SK-N-DZ (cell line): ENCODE measurements at places on chromosomes 5 and 9.

GRCh38 chr5:112346411-112347044 is 72.5 kb downstream of the EPB41L4A start:
- no peak for DNase-seq

DNA sequence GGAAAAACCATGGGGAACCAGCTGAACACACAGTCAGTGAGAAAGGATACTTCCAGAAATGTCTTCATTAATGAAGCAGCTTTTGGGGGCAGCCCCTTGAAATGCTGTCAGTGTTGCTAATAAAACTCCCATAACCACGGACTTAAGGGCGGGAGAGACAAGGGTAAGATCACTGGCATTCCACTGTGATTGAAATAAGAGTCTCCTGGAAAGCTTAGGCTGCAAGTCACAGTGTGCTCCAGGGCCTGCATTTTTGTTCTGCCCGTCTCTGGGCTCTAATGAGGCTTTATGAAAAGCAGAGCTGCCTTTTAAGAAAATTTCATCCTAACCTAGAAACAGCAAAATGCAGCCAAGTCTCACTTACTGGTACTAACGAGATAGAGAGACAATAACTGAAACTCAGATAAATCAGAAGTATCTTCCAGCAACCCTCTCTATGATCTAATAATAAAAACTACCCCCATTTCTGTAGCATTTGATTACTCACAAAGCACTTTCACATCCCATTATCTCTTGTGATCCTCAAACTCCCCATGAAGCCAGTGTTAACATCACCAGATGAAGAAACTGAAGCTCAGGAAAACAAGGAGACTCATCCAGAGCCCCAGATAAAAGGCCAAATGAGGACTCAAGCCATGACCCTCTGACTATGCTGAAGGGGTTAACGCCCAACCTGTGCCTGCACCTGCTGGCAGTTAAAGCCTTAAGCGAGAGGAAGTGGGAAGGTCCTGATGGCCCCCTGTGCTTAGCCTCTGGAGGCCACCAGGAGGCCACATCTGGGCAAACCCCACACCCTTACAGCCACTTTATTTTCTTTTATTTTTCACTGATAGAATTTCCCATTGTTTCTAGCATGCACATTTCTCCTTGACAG is 37.5 kb downstream of the SPOCK1 start:
- DNase-seq: peak; percentile 18

- no peak for DNase-seq
These were observed 63.9 kb downstream of the SAXO1 start for GRCh38 chr9:18969128-18969527.

GRCh38 chr5:62341783-62342475 is 35.9 kb downstream of the KIF2A start:
- no peak for DNase-seq

GRCh38 chr5:103389357-103389756 is 130.8 kb downstream of the MACIR start:
- no peak for DNase-seq

GRCh38 chr9:90926936-90927335 is 125.3 kb downstream of the SYK start:
- DNase-seq: no peak

GRCh38 chr5:86917117-86917579 is 299.4 kb downstream of the COX7C start:
- no peak for DNase-seq

GRCh38 chr5:168674893-168675482 is 95.8 kb upstream of the PANK3 start:
- no peak for DNase-seq

GRCh38 chr5:56264417-56265025 is 31.4 kb upstream of the ANKRD55 start:
- peak; percentile 25 for DNase-seq

GRCh38 chr9:72156586-72156985 is 7.3 kb downstream of the GDA start:
- DNase-seq: no peak

- no peak for DNase-seq
These were observed 91.1 kb downstream of the CEMIP2 start for GRCh38 chr9:71677209-71677608.

DNA sequence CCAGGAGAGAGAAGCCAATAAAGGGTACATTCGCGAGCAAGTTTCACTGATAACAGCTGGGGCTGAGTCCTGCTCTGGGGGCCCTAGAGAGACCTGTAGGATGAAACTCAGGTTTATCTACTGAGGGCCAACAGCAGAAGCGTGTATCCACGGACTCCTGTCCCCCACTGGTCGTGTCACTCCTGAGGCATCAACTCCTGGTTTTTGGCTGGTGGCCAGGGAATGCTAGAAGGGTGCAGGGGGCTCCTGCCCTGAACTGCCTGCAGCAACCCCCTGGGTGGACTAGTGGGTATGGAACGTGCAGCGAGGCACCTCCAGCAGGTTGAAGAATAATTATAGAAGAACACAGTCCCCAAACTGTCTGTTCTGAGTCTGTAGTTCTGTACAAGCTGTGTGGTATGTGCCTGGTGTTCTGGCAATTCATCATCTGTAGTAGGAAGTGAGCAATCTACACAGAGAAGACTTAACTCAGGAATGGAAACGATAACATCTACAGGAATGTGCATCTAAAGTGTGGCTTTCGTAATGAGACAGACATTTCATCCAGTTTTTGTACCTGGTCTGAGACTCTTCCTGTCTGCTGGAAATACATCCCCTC is 64.5 kb upstream of the GNA14 start:
- DNase-seq: peak; percentile 42

GRCh38 chr9:135139366-135139959 is 52.0 kb downstream of the OLFM1 start:
- no peak for DNase-seq

DNA sequence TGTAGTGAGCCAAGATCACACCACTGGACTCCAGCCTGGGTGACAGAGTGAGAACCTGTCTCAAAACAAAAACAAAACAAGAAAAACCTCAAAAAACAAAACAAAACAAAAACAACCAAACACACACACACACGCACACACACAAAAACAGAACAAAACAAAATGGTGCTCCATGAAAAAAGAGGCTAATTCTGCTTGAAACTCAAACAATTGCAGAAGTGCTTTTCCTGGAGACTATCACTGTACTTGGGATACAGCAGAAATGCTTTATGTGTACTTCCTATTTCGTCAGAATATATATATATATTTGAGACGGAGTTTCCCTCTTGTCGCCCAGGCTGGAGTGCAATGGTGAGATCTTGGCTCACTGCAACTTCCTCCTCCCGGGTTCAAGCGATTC is 49.9 kb upstream of the HSPA9 start:
- no peak for DNase-seq

DNA sequence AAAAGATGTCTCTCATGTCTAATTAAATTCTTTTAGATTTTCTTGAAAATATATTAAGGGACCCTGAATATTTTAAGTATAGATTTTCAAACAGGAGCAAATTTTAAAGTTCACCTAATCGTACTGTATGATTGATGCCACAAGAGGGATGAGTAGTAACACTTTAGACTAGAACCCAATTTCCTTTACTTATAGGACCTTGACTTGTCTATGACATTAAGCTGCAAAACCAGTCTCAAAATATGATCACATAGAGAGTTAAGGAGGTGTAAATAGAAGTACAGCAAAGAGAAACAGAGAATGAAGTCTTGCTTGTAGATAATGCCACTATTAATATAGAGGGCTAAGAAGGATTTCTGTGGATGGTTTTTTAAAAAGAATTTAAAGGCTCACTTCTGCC is 312.9 kb upstream of the PRR16 start:
- DNase-seq: no peak

DNA sequence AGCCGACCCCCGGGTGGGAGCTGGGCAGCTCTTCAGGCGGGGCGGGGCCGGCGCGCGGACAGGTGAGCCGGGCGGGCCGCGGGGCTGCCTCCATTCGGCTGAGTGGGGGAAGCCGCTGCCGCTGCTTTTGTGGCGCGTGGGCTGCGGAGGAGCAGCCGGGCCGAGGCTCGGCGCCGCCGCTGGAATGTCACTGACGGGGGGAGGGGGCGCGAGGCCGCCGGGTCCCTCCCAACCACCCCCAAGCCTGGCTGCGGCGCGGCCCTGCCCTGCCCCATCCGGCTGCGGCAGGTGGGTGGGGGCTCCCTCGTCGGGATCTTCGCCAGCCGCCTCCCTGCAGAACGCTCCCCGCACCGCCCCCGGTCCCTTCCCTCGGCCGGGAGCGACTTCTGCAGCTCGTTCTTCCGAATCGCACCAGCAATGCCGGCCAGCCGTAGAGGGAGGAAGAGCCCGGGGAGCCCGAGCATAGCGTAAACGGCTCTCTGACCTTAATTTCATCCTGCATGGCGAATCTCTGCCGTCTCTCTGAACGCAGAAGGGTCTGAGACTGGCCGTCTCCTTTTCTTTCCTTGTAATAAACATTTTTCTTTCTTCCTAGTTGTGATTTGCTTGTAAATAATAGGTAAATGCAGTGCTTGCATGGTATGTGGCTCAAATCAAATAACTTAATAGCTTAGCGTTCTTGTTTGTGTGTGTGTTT is 505 bp downstream of the SPTAN1 start:
- DNase-seq: peak; percentile 49

DNA sequence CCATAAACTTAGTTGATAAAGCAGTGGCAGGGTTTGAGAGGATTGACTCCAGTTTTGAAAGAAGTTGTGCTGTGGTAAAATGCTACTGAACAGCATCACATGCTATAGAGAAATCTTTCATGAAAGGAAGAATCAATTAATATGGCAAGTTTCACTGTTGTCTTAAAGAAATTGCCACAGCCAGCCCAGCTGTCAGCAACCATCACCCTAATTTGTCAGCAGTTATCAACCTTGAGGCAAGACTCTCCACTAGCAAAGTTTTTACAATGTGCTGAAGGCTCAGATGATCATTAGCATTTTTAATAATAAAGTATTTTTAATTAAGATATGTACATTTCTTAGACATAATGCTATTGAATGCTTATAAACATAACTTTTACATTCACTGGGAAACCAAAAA is 101.0 kb upstream of the SH3GL2 start:
- DNase-seq: no peak

- no peak for DNase-seq
These were observed 197.6 kb downstream of the KDM4C start for GRCh38 chr9:6955251-6955921.

GRCh38 chr9:37908283-37908682 is 4.4 kb upstream of the SLC25A51 start:
- no peak for DNase-seq

DNA sequence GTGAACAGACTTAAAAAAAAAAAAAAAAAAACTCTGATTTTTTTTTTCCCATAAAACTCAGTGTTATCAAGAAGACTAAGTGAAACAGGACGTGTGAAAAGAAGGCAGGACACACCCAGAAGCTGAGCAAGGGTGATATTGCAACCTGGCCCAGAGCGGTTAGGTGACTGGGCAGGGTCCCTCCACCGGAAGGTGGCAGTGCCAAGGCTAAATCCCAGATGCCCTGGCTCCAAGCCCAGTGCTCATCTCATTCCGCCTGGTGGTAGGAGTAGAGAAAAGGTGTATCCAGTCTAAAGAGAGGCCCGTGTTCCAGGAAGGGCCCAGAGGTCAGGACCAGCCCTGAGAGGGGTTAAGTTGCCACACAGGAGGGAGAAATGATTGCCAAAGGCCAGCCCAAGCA is 51.5 kb upstream of the SAP30L start:
- no peak for DNase-seq

GRCh38 chr9:36798350-36799065 is 225.8 kb downstream of the MELK start:
- peak; percentile 52 for DNase-seq

DNA sequence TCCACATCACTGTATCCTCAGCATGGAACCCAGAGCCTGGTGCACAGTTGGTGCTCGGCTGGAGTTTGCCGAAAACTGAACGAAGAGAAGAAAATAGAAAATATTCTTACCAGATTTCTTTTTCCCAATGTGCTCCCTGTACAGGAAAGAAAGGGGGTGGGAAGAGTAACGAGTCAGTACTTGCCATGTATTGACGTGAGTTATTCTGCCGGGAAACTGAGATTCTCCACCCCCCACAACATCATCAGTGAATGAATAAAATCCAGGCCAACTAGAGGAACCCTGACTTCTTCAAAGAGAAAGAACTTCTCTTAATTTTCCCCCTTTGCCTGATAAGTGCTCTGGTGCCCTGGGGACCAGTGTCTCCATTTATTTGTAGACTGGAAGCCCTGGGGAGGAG is 80.6 kb downstream of the SH3PXD2B start:
- DNase-seq: no peak

DNA sequence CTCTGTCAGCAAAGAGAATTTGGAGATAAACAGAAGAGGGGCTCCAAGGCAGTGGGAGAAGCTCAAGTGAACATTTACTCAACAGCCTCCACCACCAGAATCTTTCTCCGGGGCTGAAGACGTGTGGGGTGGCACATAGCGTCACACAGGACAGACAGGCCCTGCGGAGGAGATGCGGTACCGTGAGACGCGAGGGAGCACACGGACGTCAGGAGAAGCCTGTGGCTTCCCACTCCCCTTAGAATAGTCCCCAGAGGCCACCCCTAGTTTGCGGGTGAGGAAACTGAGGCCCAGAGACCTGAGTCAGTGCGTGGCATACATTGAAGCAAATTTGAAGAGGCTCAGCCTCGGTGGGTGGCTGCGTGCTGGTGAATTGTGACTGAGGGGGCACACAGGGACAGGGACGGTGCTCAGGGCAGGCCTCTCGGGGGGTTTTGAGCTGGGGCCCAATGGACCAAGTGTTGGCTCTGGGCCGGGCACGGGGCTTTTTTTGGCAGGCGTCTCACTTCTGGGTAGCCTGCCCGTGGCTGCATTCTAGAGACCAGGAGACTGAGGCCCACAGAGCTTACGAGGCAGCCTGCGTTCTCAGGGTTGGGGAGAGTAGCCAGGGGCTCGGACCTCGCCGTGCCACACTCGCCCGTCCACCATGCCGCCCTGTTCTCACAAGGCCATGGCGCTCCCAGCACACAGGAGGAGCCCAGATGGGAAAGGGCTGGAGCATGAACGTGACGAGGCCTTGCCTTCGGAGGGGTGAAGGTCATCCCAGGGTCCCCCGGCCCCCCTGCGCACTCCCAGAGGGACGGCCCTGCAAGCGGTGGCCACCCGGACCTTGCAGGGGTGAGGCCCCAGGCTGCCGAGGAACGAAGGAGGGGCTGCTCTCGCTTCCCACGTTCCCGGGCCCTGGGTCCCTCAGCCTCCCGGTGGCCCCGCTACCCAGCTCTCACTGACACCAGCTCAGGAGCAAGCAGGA is 220.6 kb downstream of the C9orf50 start:
- no peak for DNase-seq

DNA sequence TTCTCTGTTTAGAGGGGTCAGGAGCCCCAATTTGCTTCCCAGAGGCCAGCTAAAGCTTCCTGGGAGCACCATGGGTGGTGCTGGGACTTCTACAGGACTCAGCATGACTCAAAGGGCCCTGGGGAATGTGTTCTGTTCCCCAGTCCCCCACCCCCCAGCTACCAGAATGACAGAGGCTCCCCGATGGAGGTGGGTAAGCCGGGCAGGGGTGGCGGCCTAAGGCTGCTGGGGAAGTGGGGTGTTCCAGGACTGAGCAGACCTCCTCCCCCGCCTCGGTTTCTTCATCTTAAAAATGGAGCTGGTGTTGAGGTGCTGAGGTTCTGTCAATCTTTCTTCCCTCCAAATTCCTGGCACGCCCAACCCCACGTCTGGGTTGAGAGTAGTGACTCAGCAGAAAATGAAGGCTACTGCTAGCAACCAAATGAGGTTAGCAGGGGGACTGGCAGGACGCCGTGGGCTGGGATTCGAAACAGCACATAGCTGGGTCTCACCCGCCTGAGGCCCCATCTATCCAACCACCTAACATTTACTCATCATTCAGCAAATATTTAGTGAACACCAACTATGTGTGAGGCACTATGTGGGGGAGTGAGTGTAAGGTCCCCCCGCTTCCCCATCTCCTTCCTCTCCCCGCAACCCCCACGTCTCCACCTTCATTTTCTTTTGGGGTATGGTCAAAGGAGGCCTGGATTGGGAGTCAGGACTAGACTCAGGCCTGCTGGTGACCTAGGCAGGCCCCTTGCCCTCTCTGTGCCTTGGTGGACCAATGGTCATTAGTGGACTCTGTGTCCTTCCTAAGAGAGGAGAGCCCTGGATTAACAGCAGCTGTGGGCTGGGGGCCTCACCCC is 50.2 kb downstream of the C9orf50 start:
- DNase-seq: peak; percentile 75
